ENCODE measurements at places on chromosomes 1 and 21. TPM values are rescaled to one million over a fixed set of nuclear protein-coding genes. Genes with fewer than 3 reads are reported as not detected.

- no peak for DNase-seq
Measured at GRCh38 chr1:209607102-209607794, 23.7 kb downstream of the CAMK1G start.

DNA sequence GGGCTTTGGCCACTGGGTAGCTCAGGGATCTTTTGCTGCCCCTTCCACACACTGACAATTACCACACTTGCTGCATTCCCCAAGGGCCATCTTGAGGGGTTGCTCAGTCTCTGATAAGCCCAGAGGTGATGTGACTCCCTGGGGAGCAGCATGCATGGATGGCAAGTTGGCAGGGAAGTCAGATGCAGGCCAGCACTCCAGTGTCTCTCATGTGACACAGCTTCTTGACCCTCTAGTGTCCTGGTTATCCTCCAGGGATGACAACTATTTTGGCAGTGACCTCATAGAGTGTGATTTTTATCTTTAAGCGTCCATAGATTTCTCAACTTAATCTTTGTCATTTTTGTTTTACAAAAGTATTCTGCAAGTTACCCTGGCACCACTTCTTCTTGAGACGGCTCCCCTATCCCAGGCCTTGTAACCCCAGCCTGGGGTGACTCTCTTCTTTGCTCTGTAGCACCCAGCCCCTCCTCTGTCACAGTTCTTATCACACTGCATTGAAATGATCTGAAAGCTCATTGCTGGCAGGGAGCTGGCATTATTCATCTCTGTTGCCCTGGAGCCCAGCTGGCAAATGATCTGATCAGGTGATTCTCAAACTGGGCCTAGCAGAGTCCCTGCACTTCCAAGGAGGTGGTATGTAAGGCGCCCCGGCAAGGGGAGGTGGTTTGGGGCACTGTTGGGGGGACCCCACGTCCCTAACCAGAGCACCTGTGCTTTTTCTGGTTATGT lies 72.6 kb downstream of the TENT5C start:
- no peak for DNase-seq

DNA sequence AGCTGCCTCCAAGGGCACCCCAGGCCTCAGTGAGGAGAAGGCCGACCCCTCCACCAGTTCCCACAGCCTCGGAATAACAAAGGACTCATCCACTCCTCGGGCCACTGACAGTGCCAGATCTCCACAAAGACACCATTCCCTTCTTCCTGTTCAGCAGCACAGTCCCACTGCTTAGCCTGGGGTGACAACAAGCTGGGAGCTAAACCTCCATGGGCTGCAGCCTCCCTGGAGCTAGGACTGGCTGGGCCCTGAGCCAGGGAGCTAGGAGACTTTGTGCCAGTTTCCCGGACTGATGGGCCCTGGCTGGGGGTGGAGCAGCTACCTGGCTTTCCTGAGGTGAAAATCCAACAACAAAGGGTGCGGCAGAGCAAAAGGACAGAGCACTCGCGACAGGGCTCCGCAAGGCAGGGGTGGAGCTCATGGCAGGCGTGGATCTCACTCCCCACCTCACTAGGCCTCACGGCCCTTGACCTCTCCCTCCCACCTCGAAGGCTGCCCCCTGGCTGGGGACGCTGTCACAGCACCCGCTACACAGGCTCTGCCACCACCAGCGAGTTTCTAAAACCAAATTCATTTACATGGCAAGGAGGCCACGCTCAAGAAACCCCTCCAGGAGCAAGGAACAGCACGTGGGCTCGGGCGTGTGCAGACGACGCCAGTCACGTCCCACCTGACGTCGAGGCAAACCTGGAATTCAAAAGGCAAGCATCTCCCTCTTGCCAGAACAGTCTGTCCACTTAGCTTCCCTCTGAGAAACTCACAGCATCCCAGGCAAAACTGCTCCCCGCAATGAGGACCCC lies 13.8 kb downstream of the SLC35E2B start:
- peak; percentile 61 for DNase-seq

GRCh38 chr1:59178339-59179187 lies 118.3 kb upstream of the FGGY start:
- peak; percentile 83 for DNase-seq

DNA sequence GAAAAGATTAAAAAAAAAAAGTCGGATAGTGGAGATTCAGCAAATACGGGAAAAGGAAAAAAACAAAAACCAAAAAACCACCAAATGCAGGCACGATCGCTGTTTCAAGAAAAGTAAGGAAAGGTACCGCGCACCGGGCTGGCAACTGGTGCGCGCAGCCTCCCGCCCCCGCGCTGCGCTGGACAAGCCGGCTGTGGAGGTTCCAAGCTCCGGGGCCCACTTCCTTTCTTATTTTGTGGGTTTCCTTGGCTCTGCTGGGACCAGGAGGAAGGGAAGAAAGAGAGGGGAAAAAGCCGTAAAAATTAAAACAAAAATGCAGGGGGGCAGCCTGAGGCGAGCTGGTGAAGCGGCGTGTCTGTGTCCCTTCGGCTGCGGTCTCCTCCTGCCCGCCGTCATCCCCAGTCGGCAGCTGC lies 233 bp downstream of the ADAMTS5 start:
- no peak for DNase-seq

DNA sequence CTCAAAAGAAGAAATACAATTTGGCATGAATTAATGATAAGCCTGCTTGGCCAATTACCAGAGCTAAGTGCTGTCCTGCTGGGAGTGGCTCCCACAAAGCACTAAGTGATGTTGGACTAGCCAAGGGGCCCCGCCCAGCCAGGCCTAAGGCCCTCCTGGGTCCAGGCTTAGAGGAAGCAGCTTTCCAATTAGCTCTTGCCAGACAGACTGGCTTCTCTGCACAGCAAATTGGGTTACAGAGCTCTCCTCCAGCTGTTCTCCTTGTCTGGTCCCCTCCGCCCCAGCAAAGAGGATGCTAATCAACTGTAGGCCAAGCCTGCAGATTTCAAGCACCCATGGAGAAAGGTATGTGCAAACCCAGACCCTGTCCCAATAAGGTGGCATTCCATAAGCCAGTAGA lies 151.9 kb downstream of the DMRTA2 start:
- DNase-seq, result no peak

AMPD2 gene
- total RNA-seq, result 21.4 TPM

CFAP74 gene
- not detected for total RNA-seq

MEX3A gene
- 0.33 TPM for total RNA-seq

TRMT13 gene
- total RNA-seq, result 26.4 TPM

RBM11 gene
- total RNA-seq, result 4.3 TPM

CBR3 gene
- 17.7 TPM for total RNA-seq

INSRR gene
- total RNA-seq, result not detected
